Fibroblast of skin of right biceps (primary cell): ENCODE measurements at places on chromosomes 13 and 19.
A peak's percentile ranks its signal among the peaks of the same experiment; 100 is the strongest.

DNA sequence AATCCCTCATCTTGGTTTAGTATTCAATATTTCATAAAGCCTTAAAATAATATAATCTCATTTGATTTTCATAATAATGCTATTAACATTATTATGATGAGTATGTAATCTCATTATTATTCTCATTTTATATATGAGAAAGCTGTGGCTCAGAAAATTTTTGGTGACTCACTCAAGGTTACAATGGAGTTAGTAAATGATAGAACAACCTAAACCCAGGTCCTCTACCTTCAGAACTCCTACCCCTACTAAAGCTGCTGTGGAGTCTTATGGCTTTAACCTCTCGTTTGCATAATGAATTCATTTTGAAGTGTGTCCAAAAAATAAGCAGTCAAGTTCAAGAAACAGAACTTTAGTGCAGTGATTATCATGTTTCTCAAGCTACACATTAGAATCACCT is 226.3 kb downstream of the TBC1D4 start:
- DNase-seq: no peak

GRCh38 chr13:28044608-28045007 is 55.8 kb downstream of the FLT3 start:
- peak; percentile 16 for DNase-seq

DNA sequence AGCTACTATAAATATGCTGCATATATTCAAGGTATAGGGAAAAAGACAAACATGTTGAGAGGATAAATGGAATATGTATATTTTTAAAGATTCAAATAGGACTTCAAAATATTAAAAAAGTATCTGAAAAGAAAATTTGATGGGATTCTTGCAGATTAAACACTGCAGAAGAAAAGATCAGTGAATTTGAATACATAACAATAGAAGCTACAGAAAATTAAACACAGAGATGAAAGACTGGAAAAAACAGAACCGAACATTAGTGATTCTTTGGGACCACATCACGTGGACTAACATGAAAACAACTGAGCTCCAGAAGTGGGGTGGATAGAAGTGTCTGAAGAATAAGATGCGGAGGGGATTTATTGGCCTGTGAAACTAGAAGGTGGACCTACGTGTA is 217.2 kb downstream of the RFC3 start:
- DNase-seq: no peak

DNA sequence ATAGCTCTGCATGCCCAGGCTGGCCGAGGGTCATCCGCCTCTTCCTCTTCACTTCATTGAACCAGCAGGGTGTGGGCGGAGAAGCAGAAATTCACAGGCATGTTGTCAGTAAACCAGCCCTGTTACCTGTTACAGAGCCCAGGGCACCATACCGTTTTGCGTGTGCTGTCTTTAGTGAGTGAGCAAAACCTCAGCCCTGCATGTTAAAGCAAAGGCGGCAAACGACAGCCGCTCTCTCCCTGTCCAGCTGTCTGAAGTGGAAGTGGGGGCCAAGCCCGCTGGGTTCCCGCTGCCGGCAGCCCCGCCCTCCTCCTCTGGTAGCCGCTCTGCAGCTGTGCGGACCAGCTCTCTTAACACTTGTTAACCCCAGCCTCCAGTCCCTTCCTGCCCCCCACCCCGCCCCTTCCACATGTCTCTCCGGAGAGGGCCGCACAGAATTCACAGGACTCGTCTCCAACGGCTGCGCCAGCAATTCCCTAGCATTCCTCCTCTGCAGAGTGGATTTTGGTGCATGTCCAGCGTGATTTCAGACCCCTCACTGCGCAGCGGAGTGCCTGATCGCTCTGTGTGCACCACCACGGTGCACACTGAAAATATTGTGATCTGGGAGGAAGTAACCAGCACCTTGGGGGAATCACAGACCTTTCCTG is 12.7 kb downstream of the KLHL26 start:
- DNase-seq: no peak

DNA sequence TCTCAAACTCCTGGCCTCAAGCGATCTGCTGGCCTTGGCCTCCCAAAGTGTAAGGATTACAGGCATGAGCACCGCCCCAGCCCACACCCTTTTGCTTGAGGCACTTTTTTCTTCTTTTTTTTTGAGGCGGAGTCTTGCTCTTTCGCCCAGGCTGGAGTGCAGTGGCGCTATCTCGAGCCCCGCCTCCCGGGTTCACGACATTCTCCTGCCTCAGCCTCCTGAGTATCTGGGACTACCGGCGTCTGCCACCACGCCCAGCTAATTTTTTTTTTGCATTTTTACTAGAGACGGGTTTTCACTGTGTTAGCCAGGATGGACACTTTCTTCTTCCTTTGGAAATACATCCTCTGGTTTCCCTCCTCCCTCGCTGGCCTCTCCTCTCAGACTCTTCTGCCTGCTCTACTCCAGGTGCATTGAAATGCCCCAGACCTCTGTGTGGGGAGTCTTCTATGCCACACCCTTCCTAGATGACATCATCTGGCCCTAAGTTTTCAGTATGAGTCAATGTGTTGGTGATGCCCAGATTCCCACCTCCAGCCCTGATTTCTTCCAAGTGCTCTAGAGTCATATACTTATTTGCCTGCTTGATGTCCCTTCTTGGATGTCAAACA is 20.7 kb upstream of the TPT1 start:
- DNase-seq: peak; percentile 22

GRCh38 chr19:2360833-2361232 is 768 bp downstream of the TMPRSS9 start:
- DNase-seq: no peak

GRCh38 chr19:38433268-38433733 is at the start of gene RYR1:
Gene RYR1, plus strand, starts transcription at chr19:38433691. Its CDS starts 139 bp downstream, at chr19:38433830.
- DNase-seq: peak; percentile 13

DNA sequence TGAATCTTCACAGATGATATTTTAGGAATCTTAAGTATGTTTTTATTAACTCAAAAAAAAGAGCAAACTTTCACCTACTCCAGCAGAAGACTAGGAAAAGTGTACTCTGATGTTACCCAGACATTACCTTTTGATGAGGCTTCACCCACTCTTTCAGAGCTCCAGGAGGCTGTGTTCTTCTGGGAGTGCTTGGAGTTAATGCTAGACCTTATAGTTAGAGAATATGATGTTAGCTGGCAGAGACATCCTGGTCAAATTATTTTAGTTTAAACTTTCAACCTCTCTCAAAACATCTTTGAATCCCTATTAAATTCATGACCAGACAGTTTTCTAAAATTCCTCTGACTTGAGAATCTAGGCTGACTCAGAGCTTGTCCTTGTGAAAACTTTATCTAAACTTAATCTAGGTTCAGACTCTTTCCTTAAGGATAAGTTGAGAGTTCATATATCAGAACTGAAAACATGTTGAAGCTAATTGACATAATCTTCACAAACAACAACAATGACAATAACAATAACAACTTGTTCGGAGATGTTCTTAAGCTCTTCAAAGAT is 82.8 kb downstream of the ITGBL1 start:
- DNase-seq: peak; percentile 65

DNA sequence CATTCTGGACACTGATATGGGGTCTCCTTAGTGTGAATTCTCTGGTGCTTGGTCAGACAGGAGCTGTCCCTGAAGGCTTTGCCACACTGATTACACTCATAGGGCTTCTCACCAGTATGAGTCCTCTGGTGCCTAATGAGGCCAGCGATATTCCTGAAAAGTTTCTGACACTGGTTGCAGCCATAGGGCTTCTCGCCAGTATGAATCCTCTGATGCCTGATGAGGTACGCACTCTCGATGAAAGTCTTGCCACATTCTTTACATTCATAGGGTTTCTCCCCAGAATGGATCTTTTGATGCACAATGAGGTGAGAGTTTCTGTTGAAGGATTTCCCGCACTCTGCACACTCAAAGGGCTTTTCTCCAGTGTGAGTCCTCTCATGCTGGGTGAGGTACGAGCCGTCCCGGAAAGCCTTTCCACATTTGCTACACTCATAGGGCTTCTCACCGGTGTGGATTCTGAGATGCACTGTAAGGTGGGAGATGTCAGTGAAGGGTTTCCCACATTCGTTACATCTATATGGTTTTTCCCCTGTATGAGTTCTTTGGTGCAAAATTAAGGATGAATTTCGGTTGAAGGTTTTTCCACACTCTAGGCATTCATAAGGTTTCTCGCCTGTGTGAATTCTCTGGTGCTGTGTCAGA is 22.4 kb downstream of the ZNF329 start:
- DNase-seq: peak; percentile 8

DNA sequence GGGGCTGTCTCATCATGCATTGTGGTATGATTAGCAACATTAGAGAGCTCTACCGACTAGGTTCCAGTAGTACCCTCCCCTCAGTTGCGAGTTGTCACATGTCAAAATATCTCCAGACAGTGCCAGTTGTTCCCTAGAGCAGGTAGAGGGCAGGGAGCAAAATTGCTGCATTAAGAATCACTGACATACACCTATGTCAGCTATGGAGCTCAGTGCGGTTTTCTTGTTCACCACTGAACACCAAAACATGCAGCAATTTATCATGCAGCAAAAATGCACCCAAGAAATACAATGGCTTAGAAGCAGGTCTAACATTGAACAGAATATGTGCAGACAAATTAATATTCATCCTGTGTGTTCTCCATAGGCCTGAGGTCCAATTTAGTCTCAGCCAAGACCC is 186.9 kb upstream of the STARD13 start:
- DNase-seq: no peak

DNA sequence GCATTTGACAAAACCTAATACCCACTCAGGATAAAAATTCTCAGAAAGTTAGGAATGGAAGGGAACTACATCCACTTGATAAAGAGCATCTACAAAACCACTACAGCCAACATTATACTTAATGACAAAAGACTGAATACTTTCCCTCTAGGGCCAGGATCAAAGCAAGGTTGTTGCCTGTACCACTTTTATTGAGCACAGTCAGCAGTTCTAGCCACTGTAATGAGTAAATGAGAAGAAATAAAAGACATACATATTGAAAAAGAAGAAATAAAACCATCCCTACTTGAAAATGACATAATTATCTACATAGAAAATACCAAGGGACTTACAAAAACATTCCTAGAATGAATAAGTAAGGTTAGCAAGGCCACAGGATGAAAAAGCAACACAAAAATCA is 194.8 kb upstream of the ZNF507 start:
- DNase-seq: no peak

GRCh38 chr13:60412909-60413616 is 16.0 kb downstream of the TDRD3 start:
- DNase-seq: no peak

GRCh38 chr13:107734891-107735625 is 480.3 kb downstream of the LIG4 start:
- no peak for DNase-seq

DNA sequence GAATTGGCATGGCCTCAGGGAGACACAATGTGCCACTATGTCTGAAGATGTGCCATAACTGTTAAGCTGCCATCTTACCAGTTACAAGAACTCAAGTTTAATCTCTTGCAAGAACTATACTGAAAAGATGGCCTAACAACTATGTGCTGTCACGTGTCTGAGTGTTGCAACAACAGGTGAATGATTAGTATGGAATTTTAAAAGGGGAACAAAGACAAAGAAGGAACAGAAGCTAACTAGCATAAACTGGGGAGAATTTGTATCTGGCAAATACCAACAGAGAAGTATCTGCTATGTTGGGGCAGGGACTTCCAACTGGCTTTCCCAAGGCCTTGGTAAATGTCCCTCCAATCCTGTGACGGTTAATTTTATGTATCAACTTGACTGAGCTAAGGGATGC is 11.5 kb upstream of the ACOD1 start:
- no peak for DNase-seq

- no peak for DNase-seq
Measured at GRCh38 chr19:32809754-32810153, 59.8 kb downstream of the SLC7A9 start.

DNA sequence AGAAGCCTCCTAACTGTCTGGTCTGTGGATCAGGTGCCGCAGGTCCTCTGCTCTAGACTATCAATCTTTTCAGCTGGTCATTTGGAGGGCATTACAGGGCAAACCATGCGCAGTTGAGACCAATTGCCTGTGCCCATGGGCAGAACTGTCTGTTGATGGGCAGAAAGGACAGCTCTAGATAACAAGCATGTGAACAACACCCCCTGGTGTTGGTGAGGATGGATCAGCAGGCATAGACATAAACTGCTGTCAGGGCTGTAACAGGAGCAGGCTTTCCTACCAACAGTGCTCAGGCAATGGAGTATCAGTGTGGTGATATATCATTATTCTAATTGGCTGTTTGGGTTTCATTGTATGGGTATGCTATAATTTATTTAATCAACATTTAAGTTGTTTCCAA is 104.7 kb upstream of the KL start:
- peak; percentile 27 for DNase-seq

DNA sequence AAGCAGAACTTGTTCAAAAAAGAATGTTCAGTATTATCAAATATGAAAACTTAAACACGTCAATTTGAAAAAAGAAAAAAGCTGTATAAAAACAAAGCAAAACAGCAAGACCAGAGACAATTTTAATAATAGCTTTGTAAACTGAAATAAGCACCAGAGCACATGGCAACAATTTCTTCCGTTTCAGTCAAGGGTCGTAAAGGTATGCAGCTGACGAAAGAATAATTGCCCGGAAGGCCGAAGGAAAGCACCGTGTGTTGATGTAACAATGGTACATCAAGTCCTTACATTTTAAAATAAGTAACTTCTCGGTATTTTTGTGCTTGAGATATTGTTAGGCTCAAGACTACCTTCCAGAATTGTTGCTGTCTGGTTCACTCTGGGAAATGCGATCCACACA is 1.7 kb downstream of the PROSER1 start:
- peak; percentile 11 for DNase-seq

DNA sequence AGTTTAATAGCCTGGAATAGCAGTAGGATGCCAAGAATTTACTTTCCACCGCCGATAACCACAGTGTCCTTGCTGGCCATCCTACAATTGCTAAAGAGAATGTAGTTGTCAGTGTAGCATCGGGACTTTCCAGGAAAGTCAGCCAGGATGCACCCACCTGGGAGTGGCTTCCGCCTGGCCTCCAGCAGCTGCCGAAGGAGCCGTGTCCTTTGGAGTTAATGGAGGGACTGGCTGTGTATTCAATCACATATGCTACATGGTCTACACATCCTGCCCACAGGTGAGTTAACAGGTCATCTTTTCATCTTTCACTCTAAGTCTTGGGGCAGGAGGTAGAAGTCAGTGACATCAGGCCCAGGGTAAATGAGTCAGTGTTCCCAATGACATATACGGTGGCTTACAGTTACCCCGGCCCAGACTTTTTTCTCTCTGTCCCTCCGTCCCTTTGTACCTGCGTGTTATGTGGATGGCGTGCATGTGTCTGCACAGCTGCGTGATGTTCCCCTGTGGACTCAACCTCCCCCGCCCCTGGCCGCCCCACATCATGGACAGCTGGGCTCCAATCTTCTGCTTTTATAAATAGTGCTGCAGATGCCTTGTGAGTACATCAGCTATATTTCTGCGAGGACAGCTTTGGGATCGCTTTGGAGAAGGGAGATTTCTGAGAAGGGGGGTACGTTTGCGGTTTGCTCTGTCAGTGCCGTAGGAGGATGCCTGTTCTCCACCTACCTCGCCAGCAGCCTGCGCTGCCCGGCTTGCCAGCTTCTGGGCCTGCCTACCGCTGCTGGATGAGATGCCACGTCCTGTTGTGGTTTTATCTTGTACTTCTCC is 63.1 kb downstream of the ATP11A start:
- DNase-seq: no peak

- DNase-seq: no peak
Measured at GRCh38 chr19:13057147-13057572, 45.5 kb downstream of the LYL1 start.

GRCh38 chr19:29479941-29480340 is 45.9 kb upstream of the VSTM2B start:
- no peak for DNase-seq
